ENCODE measurements at places on chromosomes 12 and 14. TPM values are rescaled to one million over a fixed set of nuclear protein-coding genes. Genes with fewer than 3 reads are reported as not detected.

TC2N gene
- 0.54 TPM for total RNA-seq

IL22 gene
- total RNA-seq = not detected

ERH gene
- total RNA-seq = 351 TPM

PLEKHD1 gene
- 0.04 TPM for total RNA-seq
